ENCODE measurements at places on chromosomes 13 and 19.
A peak's percentile ranks its signal among the peaks of the same experiment; 100 is the strongest.

GRCh38 chr13:80050252-80050651, 290.7 kb downstream of the SPRY2 start:
- no peak for DNase-seq

- no peak for DNase-seq
These were observed 25.8 kb downstream of the COL4A1 start for GRCh38 chr13:110280985-110281688.

GRCh38 chr13:101332583-101332982, 83.7 kb downstream of the NALCN start:
- no peak for DNase-seq

DNA sequence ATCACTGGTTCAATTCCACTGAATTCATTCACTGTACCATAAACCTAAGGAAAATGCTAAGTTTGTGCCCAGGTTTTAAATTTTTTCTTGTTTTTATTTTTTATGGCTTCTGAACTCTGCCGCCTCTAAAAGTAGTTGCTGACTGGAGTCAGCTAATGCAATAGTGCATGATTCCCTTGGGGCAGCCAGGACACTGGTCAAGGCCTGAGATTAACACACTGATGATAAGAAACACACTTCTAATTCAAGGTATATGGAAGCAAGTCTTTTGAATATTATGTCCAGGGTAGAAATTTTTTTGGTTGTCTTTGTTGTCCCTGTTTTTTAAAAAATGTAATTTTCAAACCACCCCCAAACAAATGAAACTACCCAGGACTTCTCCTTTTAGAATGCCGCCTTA, 72.2 kb downstream of the CDADC1 start:
- DNase-seq, result no peak

DNA sequence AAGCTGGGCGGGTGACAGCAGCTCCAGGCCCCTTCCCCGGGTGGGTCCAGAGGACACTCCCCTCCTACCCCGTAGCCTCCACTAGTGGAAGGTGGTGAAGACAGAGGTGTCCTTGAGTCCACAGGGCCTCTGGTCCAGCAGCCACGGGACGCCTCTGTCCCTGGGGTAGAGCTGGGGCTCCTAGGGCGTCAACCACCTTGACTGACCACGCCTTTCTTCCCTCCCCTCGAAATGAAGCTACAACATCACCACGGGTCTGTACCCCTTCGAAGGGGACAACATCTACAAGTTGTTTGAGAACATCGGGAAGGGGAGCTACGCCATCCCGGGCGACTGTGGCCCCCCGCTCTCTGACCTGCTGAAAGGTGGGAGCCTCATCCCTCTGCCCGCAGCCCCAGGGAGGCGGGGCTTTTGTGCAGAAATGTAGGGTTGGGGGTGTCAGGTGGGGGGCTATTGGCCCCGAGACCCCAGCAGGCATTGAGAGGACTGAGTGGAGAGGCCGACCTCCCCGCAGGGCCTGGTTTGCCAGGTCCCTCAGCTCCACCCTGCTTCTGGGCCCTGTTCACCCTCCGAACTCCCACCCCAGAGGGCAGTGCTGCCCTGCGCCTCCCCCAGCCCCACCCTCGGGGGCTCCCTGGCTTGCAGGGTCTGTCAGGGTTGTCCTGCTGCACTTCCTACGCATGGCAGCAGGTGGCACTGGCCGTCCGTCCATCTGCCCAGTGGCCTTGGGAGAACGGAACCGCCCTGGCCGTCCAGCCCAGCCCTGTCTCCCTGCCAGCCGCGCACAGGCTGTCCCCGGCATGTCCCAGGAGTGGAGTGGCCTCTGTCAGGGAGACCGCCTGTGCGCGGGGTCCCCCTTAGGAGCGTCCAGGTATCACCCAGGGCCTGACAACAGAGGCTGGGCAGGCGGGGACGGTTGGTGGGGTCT, 15.7 kb downstream of the STK11 start:
- DNase-seq, result peak; percentile 93

- no peak for DNase-seq
These were observed 148.6 kb upstream of the SOX21 start for GRCh38 chr13:94860981-94861407.

- DNase-seq, result peak; percentile 93
These were observed at the start of gene LDLR for GRCh38 chr19:11089254-11090013. LDLR (plus strand) TSS chr19:11089463; CDS start chr19:11089549, 86 bp downstream.

- DNase-seq, result no peak
These were observed 19.0 kb downstream of the ZNF790 start for GRCh38 chr19:36819130-36819630.

GRCh38 chr13:112638919-112639318, 50.9 kb upstream of the ATP11A start:
- DNase-seq, result no peak

DNA sequence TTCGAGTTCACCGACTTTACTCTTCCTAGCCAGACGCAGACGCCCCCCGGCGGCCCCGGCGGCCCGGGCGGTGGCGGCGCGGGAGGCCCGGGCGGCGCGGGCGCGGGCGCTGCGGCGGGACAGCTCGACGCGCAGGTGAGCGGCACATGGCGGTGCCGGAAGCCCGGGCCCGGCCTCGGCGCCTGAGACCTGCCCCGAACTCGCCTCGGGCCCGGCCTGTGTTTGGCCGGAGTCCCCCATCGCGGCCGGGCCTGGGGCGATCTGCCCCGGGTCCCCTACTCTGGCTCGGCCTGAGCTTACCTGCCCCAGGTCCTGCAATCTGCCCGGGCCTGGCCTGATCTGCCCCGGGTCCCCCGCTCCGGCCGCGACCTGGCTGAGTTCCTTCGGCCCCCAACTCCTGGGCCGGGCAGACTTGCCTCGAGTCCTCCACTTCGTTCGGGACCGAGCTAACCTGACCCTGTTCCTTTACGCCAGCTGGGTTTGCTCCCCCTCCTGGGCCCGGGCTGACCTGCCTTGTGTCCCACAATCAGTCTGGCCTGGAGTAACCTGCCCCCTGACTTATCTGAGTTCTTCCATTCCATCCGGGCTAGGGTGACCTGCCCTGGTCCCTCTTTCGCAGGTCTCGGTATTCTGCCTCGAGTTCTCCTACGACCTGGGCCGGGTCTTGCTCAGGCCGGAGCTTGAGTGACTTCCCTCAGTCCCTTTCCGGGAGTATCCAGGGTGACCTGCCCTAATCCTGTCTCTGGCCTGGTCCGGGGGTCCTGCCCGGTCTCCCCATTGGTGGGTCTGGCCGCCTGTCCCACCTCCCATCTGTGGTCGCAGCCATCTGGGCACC, 764 bp downstream of the UPF1 start:
- DNase-seq, result no peak

DNA sequence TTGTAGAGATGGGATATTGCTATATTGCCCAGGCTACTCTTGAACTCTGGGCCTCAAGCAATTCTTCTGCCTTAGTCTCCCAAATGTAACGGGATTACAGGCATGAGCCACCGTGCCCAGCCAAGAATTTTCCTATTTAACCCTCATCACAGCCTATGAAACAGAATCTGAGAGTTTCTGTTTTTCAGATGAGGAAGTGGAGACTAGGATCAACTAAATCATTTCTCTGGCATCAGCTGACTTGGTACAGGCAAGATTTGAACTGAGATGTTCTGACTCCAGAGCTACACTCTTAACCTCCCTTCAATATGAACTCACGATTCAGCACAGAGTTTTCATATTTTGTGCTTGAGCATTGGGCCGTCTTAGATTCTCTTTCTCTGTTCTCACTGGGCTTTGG, 8.1 kb downstream of the ZNF460 start:
- no peak for DNase-seq

All from aorta (tissue), 5 donors.